ENCODE measurements at places on chromosomes 6 and 20.

DNA sequence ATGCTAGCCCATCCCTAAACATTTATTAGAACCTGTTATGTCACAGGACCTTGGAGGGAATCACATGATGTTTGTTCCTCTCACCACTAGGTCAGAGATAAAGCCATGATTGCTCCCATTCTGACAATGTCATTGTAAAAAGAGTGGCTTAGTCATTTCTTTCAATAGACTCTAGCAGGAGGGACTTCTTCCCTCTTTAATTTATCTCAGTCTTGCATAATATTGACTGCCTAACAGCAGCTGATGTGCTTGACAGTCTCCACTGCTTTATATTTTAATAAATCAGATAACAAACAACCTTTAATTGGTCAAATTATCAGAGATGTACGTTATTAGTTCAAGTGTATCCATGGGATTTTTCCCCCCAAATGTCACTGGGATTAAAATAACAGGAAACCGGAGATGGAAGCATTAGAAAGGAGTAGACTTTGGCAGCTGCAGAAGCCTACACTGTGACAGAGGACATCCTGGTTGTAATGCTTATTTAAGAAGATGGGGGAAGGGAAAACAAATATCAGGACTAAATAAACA, 39.6 kb downstream of the LAMA4 start:
- no peak for DNase-seq

GRCh38 chr6:79494841-79495240, 42.4 kb downstream of the LCA5 start:
- no peak for DNase-seq

DNA sequence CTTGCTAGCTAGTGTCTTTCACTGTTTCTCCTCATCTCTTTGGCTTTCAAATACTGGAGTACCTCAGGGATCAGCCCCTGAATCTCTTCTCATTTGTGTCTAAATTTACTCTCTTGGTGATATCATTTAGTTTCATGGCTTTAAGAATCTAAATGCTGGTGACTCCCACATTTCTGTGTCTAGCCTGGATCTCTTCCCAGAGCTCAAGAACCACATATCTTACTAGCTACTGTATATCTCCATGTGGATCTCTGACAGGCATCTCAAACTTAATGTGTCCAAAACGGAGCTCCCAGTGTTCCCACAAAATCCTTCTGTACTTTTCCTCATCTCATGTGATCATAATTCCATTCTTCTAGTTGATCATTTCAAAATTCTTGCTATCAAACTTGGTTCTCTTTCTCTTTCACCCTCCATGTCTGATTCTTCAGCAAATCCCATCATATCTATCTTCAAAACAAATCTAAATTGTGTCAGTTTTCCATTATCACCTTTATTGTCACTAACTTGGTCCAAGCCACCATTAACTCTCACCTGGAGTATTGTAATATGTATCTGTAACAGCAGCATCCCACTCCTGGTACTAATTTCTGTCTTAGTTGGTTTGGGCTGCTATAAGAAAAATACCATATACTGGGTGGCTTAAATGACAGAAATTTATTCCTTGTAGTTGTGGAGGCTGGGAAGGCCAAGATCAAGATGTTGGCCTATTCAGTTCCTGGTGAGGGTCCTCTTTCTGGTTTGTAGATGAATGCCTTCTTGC, 45.9 kb downstream of the CCDC170 start:
- no peak for DNase-seq

GRCh38 chr20:45340236-45340847, 7.9 kb downstream of the SDC4 start:
- no peak for DNase-seq

DNA sequence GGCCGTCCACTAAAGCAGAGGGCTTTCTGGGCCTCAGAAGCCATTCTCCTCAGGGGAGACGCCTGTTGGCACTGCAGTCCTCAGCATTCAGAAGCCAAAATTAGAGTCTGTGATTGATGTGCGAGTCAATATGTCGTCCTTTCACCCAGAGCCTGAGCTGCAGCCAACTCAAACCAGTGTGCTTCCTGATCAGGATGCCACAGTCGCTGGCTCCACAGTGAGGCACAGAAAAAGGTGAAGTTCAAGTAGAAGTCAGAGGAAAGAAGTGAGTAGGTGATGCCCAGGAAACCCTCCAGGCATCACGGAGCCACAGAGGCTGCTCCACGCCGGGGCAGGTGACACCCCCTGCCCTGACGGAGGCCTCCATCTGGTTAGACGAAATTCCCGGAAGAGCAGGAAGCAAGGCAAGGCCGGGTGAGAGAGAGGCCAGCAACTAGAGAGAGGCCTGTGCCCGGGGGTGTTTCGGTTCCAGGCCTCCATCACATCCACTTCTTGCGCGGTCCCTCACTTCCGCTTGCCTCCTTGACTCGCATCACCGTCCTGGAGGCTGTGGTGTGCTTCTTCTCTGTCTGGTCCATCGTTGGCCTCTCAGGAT, 177.7 kb upstream of the SNX9 start:
- no peak for DNase-seq

GRCh38 chr20:38799203-38799602, 6.3 kb upstream of the PPP1R16B start:
- DNase-seq = no peak

- no peak for DNase-seq
Observed at GRCh38 chr6:109766167-109766566, 75.1 kb downstream of the FIG4 start.

GRCh38 chr6:56230976-56231566, 16.3 kb downstream of the COL21A1 start:
- no peak for DNase-seq
